ENCODE measurements at places on chromosomes 13 and 19.

- DNase-seq: no peak
Measured at GRCh38 chr19:57506163-57506562, 6.4 kb downstream of the ZNF773 start.

GRCh38 chr13:46348961-46349360 lies 38.1 kb downstream of the RUBCNL start:
- DNase-seq: no peak

GRCh38 chr13:113643593-113643992 lies 14.4 kb downstream of the ATP4B start:
- no peak for DNase-seq

DNA sequence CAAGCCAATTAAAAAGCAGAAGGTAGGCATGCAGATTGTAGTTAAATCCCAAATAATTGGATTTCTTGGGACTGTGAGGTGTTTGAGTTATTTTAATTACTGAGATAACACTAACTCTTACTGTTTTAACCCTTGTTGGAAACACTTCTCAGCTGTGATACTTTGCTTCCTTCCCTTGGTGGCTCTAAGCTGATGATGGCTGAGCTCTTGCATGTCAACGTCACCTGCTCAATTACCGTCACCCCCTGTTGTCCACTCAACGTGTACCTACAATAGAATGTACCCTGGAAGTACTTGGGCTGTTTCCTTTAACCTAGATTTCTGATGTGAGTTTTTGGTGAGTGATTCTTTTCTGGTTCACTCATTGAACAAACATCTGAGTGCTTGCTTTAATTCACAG lies 303.4 kb downstream of the SLC7A1 start:
- DNase-seq: no peak

GRCh38 chr19:34241513-34242337 lies 12.6 kb upstream of the GARRE1 start:
- DNase-seq: no peak

DNA sequence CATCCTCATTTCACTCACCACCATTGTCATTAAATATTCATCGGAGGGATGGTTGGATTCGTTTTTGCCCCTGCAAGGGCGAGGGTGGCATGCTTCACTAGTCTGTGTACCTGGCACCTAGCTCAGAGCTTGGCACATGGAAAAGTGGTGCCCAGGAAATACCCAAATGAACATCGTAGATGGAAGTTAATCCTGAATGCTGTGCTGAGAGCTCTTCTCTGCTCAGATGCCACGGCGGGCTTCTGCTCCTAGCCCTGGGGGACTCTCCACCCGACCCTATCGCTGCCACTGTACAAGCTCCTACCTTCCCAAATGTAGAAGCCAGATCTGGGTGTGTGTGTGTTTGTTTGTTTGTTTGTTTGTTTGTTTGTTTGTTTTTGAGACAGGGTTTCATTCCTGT lies 113.0 kb upstream of the ZNF507 start:
- DNase-seq: no peak

Measured in MM.1S (cell line).